T47D (cell line): ENCODE measurements at places on chromosomes 2 and 18.

DNA sequence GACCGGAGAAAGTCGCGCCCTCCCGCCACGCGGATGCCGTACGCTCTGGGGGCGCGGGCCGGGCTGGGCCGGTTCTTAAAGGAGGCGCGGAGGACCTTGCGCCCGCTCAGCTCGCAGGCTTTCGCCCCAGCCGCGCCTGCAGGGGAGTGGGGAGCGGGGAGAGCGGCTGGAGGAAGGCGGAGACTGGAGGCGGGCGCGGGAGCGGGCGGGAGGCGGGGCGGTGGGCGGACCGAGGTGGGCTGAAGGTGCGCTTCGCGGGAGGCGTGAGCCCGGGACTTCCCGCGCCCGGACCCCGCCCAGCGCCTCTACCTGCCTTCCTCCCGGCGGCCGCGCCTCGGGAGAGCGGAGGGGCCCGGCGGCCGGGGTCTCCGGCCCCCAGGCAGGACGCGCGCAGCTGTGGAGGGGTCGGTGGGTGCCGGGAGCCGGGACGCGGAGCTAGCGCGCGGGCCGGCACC lies at the start of gene ADRA2B:
ADRA2B (minus strand) TSS at position 148 of the 455 bp plus-strand sequence. CDS start 422 bp downstream, outside the sequence.
- peak; percentile 88 for DNase-seq

DNA sequence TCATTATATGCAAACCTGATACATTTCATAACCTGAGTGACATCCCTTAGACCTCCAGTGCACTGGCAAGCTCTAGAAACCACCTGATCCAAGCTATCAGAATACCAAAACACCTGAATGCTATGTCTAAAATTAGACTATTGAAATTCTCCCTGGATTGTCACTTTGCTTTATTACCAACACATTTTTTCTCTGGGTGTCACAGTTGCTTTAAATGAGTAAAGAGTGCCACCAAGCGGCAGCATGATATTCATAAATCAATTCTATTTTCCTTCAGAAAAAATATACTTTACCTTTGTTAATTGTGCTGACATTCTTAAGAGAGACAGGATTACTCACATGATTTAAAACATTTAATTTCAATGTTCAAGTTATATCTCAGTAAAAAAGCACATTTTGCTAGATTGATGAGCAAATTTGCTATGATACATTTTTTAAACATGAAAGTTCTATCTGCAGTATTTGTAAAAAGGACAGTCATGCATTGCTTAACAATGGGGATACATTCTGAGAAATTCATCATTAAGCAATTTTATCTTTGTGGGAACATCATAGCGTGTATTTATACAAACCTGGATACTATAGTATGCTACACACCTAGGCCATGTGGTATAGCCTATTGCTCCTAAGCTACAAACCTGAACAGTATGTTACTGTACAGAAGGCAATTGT lies 338.4 kb upstream of the SLC39A10 start:
- DNase-seq: peak; percentile 54

DNA sequence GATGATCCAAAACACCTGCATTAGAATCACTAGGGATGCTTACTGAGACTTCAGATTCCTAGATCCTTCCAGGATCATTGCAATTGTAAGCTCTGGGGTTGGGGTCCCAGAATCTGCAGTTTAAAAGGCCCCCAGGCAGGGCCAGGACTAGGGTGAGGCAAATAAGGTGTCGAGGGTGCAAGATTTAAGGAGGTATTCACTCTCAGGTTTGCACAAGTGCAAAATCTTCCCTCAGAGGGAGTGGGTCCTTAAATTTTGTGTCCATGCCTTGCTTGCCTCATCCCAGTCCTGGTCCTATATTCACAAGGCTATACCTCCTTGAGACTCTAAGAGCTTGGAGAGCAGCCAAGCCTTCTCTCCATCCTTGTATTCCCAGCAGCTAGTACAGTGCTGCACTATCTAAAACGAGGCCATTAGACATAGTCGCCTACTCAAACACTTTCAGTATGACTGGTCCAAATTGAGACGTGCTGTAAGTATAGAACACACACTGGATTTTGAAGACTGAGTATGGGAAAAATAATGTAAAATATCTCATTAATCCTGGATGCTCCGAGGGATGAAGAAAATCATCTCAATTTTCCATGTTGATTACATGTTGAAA lies 31.6 kb upstream of the MREG start:
- DNase-seq: no peak

DNA sequence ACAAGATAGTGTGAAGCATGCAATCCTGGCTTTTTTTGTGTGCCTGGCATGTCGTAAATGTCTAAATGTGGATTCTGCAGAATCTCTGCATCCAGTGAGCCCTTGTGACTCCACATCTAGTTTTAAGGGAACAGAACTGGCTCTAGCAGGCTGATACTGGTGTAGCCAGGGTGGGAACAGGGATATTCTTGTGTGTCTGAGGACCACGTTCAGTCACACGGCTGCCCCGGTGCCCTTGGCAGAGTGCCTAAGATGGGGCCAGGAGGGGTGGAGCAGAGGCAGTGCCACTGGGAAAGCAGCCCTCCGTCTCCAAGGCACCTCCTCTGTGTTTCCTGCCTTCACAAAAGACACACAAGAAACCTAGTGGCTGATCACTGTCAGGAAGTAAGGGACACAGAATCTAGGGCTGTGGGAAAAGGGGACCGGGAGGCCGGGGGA lies 91.5 kb upstream of the PARD3B start:
- no peak for DNase-seq

DNA sequence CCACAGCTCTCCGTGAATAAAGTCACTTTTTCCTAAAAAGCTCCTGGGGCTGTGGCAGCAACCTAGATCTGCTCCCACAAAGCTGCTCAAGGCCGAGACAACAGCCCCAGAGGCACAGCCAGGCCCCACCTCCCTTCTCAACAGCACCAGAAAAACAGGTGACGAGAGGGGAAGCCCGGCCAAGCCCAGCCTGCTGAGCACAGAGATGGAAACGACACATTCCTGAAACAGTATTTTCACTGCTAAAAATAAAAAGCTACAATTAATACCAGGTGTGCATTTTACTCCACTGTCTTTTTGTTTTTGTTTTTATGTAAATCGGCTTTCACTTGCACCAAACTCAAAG lies 199.3 kb downstream of the HDAC4 start:
- DNase-seq: no peak

GRCh38 chr18:25495606-25496005 lies 143.6 kb upstream of the ZNF521 start:
- no peak for DNase-seq
